ENCODE measurements at places on chromosomes 3 and 15.

GRCh38 chr3:29565236-29565635 lies 284.4 kb downstream of the RBMS3 start:
- no peak for DNase-seq

DNA sequence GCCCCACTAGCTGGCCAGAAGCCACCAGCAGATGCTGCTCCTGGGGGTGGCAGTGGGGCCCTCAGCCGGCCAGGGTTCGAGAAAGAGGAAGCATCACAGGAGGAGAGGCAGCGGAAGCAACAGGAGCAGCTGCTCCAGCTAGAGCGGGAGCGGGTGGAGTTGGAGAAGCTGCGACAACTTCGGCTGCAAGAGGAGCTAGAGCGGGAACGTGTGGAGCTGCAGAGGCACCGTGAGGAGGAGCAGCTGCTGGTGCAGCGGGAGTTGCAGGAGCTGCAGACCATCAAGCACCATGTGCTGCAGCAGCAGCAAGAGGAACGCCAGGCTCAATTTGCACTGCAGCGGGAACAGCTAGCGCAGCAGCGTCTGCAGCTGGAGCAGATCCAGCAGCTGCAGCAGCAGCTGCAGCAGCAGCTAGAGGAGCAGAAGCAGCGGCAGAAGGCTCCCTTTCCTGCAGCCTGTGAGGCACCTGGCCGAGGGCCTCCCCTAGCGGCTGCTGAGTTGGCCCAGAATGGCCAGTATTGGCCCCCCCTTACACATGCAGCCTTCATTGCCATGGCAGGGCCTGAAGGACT lies 17.5 kb upstream of the APEH start:
- DNase-seq: no peak

GRCh38 chr3:183044547-183045229 lies 54.6 kb downstream of the MCCC1 start:
- no peak for DNase-seq

- no peak for DNase-seq
Observed at GRCh38 chr3:57298041-57298440, 5.6 kb upstream of the ASB14 start.

DNA sequence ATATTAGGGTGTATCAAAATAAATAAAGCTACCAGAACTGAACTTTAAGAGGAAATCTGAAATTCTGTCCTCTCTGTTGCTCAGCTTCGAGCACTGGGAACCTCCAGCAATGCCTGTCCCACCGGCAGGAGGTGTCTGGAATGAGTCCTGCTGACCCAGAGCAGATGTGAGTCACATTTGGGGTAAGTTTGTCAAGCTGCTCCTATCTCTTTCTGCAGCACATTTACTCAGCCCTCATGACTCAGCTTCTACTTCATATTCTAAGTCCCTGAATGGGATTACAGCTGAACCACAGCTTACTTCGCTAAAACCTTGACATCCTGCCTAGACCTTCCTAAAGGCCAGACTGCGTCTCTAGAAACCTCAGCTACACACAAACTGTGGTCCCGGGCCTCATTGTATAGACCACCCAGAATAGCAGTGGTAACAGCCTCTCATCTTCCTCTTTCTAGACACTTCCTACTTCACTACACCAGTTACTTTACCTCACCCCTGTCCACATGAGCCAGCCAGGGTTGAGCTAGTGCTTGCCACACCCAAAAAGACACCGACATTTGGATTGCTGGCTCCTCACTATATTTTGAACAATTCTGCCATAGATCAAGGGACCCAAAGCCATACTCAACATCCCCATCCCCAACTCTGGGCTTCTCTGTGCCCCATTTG lies 109.6 kb upstream of the TMCO5A start:
- DNase-seq: peak; percentile 77

- DNase-seq: peak; percentile 24
Observed at GRCh38 chr15:83209333-83209732, 1.7 kb upstream of the HDGFL3 start.

GRCh38 chr15:70584838-70585706 lies 178.3 kb downstream of the UACA start:
- DNase-seq: no peak

GRCh38 chr3:14319654-14320182 lies 82.7 kb upstream of the SLC6A6 start:
- peak; percentile 92 for DNase-seq

- DNase-seq: no peak
Observed at GRCh38 chr3:39134305-39134704, 19.1 kb downstream of the CSRNP1 start.

- no peak for DNase-seq
Observed at GRCh38 chr15:49152552-49153312, 2.7 kb downstream of the COPS2 start.

DNA sequence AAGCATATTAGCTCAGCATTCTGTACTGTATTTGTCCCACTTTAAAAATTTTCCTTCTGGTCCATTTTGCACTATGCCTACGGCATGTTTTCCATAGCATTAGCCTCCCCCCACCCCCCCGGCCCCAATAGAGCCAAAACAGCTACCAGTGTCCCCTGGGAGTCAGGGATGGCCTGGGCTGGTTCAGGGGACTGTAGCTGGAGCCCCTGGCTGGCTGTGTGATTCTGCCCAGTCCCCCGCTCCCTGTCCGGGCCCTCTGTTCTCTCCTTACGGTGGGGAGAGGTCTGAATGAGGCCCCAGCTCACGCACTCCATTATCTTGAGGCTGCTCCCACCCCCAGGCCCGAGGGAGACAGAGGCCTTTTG lies 70.1 kb downstream of the KLF15 start:
- DNase-seq: no peak

DNA sequence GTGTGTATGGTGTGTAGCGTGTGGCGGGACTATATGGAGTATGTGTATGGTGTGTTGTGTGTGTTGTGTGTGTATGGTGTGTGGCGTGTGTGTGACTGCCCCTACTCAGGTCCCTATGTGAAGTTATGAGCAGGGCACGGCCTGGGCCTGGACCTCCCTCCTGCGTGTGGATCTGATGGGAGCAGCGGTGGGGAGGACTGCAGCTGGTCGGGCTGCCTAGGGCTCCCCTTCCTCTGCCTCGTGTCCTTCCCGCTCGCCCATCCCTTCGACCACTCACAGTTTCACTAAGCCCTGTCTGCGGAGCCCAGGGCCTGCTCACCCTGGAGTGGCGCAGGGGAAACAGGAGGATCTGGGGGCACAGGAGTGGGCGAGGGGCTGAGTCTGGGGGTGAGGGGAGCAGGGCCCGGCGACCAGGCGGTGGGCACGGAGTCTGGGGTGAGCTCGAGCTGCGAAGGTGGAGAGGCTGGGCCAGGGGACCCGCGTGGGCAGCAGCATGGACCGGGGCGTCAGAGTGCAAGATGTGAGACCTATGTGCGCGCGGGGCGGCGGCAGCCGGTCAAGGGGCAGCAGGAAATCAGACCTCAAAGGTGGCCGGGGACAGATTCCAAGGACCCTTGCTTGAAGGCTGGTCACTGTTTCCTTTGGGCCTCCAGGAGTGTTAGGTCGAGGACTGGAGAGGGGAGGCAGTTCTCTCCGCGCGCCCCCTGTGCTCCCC lies 26.6 kb downstream of the GABRA5 start:
- DNase-seq: no peak

DNA sequence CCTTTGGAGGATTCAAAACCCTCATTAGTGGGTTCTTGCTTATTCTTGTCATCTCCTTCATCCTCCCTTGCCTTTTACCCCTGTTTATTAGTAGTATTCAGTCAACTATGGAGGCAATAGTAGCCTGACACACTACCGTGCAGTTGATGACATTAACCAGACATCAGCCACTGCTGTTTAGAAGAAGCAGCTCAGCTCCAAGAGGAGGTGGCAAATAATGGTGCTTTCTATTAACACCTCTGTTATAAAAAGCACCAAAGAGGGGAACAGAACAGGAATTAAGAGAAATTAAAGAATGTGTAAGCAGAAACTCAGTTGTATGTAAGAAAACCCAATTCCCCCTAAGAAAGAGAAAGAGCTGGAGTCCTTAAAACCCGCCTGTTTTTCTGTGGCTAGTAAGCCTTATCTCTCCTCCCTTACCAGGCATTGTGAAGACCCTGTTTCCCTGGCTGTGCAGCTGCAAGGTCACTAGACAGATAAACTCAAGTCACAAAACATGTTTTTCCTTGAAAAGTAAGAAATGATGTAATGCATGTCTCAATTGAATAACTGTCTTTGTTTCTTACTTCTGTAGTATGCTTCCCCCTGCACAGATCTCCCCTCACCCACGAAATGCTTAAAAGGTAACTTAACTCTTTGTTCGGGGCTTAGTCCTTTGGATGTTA lies 21.2 kb downstream of the CCR4 start:
- DNase-seq: peak; percentile 95

DNA sequence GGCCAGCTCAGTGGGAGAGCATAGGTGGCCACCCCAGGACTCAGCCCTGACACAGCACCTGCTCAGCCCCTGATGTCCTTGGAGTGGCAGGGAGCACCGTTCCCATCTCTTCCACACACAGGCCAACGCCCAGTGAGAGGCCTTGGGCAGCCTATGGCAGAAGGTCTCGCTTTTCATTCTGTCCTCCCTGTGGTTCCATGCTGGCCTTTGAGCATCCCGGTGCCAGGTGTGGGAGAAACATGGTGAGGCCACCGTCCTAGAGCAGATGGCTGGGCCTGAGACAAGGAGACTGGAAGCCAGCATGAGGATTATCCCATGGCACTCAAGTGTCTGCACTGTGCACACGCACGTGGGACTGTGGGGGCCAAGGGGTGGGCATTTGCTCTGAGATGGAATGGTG lies 25.1 kb downstream of the ADCY5 start:
- DNase-seq: no peak

DNA sequence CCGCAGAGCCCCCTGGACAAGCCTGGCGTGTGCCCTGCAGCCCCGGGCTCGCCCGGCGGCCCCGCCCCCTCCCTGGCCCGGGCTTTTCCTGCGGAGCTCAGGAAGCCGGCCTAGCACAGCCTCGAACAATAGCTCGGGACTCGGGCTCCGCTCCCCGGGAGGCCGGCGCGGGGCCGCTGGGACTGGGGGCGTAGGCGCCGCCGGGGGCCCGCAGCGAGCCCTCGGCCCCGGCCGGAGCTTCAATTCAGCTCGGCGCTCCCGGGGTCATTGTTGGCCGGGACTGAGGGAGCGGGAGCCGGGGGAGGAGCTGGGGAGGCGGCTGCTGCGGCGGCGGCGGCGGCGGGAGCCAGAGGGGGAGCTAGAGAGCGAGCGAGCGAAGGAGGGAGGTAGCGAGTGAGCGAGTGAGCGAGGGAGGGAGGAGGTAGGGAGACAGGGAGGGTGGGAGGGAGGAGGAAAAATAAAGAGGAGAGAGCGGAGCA lies 41.0 kb upstream of the ROPN1 start:
- peak; percentile 78 for DNase-seq

DNA sequence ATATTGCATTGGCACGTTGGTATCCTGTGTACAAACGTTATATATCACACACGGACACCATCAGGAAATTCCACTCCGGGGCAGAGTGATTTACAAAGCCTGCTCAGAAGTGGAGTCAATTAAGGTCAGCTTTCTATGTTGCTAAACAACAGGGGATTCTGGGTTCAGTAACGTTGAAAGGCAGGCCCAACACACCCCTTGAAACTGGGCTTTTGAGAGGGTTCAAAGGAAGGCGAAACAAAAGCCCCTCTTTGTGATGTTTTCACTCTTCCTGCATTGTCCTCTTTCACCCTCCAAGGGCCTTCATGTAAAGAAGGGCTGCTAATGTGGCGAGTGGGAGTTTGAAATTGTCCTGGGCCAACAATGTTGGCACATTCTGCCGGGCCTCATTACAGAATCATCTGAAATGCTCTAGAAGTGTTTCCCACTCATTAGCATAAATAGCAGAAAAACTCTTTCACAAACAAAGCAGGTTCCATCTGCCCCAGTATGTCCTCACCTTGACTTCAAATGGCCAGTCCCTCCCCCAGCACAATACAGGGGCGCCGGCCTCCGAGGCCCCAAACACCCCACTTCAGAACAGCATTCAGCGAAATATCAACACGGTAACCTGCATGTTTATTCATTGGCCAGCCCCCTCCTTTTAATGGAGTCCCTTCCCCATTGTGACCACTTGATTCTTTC lies 76.4 kb downstream of the HES1 start:
- DNase-seq: no peak

- peak; percentile 65 for DNase-seq
Observed at GRCh38 chr15:89003865-89004725, 84.2 kb upstream of the ABHD2 start.

- DNase-seq: peak; percentile 71
Observed at GRCh38 chr3:49276475-49277382, at the start of gene C3orf62. Gene C3orf62, minus strand, starts transcription at chr3:49277232. Its CDS starts 360 bp downstream, at chr3:49276872.

DNA sequence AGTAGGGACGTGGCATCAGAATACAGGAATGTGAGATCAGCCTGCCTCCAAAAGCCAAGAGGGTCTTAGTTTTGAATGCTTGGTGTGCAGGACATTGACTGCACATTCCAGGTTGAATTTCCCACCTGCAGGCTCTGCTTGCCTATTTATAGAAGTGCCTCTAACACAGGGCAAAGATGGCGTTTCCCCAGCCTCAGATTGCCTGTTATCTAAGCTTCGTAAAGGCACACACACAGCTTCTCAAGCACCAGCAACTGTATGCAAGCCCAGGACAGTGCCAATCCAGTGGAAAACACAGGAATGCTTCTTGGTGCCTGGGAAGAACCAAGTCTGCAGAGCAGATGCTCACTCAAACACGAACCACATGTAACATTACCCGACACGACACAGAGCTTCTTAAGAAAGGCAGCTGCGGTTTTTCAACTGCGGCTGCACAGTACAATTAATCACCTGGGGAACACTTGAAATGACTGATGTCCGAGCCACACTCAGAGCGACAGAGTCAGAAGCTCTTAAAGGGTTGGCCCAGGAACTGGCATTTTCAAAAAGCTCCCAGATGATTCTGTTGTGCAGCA lies 90.0 kb upstream of the ANKRD34C start:
- no peak for DNase-seq

DNA sequence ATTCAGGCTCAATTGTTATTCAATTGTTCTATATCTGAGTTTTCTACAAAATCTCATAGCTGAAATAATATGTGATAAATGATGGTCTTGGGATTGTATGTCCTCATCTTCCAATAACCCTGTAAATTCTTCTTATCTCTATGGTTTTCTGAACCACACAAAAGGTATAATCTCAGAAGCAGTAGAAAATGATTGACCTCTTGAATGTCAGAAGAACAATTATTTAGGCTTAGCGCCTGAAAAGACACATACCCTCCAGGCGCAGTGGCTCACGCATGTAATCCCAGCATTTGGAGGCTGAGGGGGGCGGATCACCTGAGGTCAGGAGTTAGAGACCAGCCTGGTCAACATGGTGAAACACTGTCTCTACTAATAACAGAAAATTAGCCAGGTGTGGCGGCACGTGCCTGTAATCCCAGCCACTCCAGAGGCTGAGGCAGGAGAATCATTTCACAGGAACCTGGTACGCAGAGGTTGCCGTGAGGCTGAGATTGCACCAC lies 288.0 kb upstream of the TBC1D5 start:
- DNase-seq: no peak

- no peak for DNase-seq
Observed at GRCh38 chr15:51299187-51300015, 39.0 kb downstream of the CYP19A1 start.

Data from OCI-M1 (cell line).